ENCODE measurements at places on chromosomes 2 and 18. TPM values are rescaled to one million over a fixed set of nuclear protein-coding genes. Genes with fewer than 3 reads are reported as not detected.

Gene LIMS3
- not detected for total RNA-seq

Gene PIEZO2
- total RNA-seq: not detected

- H3K27me3 ChIP-seq: no peaks in the 10 kb centered on the region
- no peak overlapping the region for H3K4me3 ChIP-seq
- peaks cover 4% of the 10 kb centered on the region for H3K36me3 ChIP-seq
Measured at GRCh38 chr2:7270011-7270431, 352.8 kb downstream of the RNF144A start.

GRCh38 chr2:212193056-212193455 is 345.5 kb downstream of the ERBB4 start:
- H3K36me3 ChIP-seq: no peaks in the 10 kb centered on the region
- no peak overlapping the region for H3K27ac ChIP-seq
- H3K27me3 ChIP-seq: no peaks in the 10 kb centered on the region
- H3K4me1 ChIP-seq: no peaks in the 10 kb centered on the region

DNA sequence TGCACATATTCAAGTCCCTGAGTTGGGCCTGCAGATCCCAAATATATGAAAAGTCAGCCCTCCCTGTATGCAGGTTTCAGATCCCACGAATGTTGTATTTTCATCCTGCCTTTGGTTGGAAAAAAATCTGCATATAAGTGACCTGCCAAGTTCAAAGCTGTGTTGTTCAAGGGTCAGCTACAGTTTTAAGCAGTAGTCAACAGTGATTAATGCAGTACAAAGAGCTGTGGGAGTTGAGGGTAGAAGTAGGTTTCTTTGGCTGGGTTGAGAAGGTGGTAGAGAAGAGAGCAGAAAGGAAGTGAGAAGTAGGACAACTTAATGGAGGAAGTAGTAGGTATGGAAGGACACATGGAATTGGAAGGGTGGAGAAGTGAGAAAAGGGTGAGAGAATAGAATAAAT is 127.9 kb downstream of the ANKRD44 start:
- no peaks in the 10 kb centered on the region for H3K36me3 ChIP-seq
- no peak overlapping the region for H3K4me3 ChIP-seq
- peaks cover 85% of the 10 kb centered on the region for H3K4me1 ChIP-seq
- H3K27ac ChIP-seq: peak overlapping the region; percentile 84
- DNase-seq: no peak

All from naive thymus-derived CD8-positive, alpha-beta T cell (primary cell).